ENCODE measurements at places on chromosomes 16 and 17.

- no peak for DNase-seq
Observed at GRCh38 chr17:58706351-58707140, 14.1 kb downstream of the RAD51C start.

DNA sequence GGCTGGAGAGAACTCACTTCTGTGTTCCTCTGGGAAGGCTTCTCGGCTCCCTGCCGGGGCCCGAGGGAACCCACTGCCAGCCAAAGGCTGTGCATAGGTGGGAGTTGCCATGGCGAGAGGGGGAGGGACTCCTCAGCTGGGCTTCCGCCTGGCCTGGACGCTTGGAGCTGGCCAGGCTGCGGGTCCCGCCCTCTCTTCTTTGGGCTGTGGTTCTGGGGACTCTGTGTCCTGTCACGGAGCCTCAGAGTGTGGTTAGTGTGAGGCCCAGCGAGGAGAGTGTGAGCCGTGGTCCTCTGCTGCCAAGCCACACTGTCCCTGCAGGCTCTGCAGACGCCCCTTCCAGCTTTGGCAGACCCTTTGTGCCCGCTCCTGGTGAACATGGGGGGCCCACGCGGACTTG lies 123.1 kb downstream of the OR1D5 start:
- peak; percentile 26 for DNase-seq

GRCh38 chr16:17303101-17303500 lies 167.7 kb downstream of the XYLT1 start:
- no peak for DNase-seq

DNA sequence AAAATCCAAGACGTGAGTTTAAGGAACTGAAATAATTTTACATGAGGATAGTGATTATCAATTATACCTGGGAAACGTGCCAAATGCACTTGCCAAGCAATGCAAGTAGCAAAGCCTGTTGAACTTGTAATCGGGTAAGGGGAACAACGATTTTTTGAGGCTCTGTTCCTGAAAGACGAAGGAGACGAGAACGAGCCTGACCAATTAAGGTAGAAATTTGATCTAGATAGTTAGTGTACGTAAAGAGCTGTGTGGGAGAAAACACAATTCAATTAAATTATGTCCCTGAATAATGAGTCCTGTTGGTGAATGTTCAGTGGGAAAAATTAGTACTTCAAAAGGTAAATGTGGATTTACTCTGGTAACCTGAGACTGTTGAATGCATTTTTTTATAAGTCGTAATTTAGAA lies 17.7 kb upstream of the KCTD5 start:
- DNase-seq, result peak; percentile 15

DNA sequence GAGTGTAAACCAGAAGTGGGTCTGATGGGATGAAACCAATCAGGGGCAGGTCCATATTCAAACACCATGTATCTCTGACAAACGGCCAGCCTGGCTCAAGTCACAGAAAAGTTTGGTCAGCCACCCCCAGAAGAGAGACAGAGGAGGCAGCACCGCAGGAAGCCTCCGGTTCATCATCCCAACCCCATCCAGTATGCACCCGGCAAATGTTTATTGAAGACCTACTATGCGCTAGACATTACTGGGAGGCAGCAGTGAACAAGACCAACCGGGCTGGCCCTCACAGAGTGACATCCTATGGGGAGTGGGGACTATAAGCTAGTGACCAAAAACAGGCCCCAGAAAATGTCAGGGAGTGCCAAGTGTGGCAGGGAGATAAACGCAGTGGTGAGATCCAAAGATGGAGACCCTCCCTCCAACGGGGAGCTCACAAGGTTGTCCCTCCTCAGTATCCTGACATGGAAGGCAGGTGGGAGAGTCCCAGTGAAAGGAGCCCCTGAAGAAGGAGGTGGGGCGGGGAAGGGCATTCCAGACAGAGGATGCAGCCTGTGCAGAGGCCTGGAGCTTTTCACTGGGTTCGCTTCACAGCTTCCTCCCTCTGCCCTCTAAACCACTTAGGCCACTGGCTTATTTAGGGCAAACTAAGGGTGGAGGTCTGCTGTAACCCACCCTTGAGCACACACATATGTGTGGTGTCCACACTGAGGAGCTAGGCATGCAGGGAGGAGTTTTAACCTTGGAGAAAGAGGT lies 2.0 kb downstream of the GSG1L start:
- no peak for DNase-seq

- no peak for DNase-seq
Observed at GRCh38 chr16:11672206-11673090, 4.2 kb downstream of the SNN start.

GRCh38 chr16:9874219-9874618 lies 308.0 kb downstream of the GRIN2A start:
- no peak for DNase-seq

DNA sequence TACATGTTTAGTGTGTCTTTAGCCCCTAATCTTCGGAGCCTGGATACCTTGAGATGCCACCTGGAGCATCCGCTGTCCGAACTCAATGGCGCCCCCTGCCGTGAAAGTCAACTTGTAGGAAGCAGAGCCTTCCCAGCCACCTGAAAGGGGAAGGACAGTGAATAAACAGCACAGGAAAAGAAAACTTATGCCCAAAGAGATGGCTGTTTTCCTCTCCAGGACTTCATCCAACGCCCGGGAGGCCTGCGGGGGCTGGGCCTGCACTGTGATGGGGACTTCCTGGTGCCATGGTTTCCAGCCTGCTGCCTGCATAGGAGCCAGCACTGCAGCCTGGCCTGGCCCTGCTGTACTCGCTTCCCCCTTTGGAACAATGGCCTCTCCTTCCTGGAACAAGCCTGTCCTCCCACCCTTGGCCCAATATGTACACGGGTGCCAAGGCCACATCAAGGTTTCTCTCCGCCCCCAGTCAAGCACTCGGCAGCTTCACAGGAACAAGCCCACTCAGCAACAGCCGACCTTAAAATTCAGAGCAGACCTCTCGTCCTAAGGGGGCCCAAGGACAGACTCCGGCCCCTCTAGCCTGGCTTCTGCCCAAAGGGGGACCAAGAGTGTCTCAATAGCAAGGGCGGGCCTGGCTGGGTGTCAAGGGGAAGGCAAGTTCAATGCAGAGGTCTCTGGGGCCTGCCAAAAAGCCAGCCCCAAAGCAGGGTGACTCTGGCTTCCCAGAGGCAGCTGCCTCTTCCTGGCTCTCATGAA lies 4.5 kb upstream of the UNC13D start:
- DNase-seq, result peak; percentile 47

DNA sequence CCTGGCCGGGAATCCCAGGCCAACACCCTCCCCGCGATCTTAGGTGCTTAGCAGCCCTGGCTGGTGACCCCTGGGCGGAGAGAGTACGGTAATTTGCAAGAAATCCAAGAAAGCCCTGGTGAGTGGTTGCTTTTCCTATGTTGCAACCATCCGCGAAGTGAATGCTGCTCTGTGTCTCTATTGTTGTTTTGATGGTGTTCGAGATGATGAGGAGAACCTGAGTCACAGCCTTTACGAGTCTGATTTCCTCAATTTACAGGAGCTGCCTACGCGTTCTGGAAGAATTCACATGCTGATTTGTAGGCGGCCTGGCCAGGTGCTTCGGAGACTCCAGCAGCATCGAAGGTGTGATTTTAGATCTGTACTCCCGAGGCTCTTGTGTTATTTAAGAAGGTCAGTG lies 63.3 kb downstream of the TMEM235 start:
- DNase-seq, result no peak

DNA sequence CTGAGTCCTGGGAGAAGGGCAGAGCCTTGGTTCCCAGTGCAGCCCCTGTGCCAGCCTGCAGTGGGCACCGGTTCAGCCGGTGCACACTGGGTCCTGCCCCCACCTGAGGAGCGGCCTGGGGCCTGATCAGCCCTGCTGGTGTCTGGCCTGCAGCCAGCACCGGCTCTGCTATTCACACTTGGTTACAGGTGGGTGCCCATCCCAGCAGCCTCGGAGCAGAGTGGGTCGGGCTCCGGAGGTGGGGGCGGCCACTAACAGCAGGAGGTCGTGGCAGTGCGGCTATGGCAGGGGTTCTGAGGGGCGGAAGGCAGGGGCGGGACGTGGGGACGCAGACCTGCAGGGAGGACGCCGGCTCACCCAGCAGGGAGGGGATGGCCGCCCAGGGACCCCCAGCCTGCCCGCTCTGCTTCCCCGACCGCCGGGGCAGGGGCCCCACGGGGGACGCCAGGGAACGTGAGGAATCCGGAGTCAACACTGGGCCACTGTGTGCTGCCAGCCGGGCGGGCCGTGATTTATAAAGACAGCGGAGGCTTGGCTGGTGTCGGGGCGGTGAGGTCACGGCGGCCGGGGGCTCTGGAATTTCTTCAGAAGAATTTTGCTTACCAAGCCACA lies 20.3 kb downstream of the METRNL start:
- peak; percentile 14 for DNase-seq

- DNase-seq, result no peak
Observed at GRCh38 chr16:12893050-12893750, 8.2 kb upstream of the SHISA9 start.

- DNase-seq, result peak; percentile 32
Observed at GRCh38 chr17:74199306-74200092, 4.0 kb upstream of the RPL38 start.

- no peak for DNase-seq
Observed at GRCh38 chr16:7546948-7547347, 214.3 kb downstream of the RBFOX1 start.

DNA sequence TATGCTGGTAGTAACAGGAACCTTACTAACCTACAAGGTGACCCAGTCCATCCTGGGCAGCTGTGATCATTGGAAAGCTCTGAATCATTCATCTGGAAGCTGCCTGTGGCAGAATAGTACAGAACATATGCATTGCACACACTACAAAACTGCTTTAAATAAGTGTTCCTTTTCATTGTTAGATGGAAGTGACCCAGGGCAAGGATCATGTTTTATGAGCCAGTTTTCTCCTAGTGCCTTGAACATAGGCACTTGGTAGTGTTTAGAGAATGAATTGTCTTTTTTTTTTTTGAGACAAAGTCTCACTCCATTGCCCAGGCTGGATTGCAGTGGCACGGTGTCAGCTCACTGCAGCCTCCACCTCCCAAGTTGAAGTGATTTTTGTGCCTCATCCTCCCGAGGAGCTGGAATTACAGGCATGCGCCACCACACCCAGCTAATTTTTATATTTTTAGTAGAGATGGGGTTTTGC lies 55.4 kb downstream of the TENT4B start:
- no peak for DNase-seq

- DNase-seq, result peak; percentile 76
Observed at GRCh38 chr16:84851192-84852127, 31.7 kb downstream of the CRISPLD2 start.

GRCh38 chr17:4693416-4693815 lies 10.5 kb downstream of the PELP1 start:
- no peak for DNase-seq

- no peak for DNase-seq
Observed at GRCh38 chr16:49558451-49558850, 184.8 kb downstream of the C16orf78 start.
